ENCODE measurements at places on chromosomes 1 and 21. TPM values are rescaled to one million over a fixed set of nuclear protein-coding genes. Genes with fewer than 3 reads are reported as not detected.

DNA sequence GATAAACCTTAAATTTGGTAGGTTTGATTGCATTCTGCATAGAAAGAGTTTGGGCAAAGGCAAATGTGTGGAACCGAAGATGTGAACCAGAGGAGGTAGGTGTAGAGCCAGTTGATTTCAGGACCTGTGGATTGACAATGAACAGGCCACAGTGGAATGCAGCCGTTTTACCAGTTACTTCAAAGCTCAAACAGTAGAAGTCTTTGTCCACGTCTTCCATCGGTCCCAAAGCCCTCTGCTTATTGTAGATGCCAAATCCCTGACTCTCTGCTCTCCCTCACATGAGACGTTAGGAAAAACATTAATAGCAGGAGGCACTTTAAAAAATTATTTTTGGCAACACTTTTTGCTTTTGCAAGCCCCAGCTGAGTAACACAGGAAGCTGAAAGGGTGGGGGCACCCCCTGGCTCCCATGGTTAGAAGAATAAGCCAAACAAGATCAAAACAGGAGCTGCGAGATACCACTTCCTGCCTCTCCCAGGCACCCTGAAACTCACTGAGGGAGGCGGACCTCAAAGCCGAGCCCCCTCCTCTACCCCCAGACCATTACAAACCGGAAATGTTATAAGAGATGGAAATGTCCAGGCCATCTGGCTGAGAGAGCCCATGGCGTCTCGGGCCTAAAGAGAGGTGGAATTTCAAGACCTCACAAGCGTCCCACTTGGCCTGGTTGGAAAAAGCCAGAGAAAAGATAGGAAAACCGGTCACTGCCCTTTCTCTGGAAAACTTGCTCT is 13.5 kb downstream of the TRAF3IP3 start:
- H3K4me1 ChIP-seq, result peaks cover 18% of the 10 kb centered on the region
- no peak for DNase-seq
- no peaks in the 10 kb centered on the region for H3K36me3 ChIP-seq
- no peaks in the 10 kb centered on the region for H3K27me3 ChIP-seq

DNA sequence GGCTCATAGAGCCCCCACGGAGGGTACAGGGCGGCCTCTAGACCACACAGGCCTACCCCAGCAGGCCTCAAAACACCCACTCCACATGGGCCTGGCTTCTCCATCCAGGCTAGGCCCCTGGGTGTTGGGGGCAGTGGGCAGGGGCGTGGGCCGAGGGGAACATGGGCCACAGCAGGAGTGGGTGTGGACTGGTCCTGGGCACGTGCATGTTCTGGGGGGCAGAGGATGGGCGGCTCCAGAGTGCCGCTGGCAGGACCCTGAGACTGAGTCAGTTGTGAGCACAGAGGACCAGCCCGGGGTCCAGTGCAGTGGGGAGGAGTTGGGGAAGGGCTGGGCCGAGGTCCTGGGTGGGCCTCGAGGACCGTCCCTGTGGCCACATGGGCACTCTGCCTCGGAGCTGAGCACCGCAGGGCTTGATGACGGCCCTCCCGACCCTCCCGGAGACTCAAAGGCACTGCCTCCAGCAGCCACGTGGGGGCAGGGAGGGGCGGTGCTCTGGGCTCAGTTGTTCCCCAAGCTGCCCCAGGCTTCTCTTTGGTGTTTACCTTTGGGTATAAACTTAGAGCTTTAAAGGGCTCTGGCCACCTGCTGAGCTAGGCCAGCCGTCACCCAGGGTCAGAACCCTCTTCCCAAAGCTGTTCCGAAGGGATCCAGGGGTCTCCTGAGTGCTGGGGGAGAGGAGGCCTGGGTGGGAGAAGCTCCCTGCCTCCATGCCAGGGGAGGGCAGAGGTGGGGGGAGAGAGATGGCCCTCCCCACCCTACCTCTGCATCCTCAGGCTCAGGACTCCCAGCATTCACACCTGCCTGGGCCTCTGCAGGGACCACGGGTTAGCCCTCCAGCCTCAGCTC is 79.9 kb downstream of the MORN1 start:
- H3K27me3 ChIP-seq, result no peaks in the 10 kb centered on the region
- peak overlapping the region; percentile 86 for H3K27ac ChIP-seq
- peaks cover 30% of the 10 kb centered on the region for H3K36me3 ChIP-seq
- no peak for DNase-seq

GRCh38 chr1:95578462-95578861 is 344.5 kb downstream of the RWDD3 start:
- H3K27me3 ChIP-seq, result no peaks in the 10 kb centered on the region
- H3K4me3 ChIP-seq, result no peak overlapping the region
- DNase-seq, result no peak
- no peak overlapping the region for H3K27ac ChIP-seq

GRCh38 chr1:241470908-241471590 is 48.5 kb downstream of the FH start:
- H3K4me1 ChIP-seq, result no peaks in the 10 kb centered on the region
- no peak overlapping the region for H3K4me3 ChIP-seq
- DNase-seq, result no peak
- H3K27me3 ChIP-seq, result no peaks in the 10 kb centered on the region

DNA sequence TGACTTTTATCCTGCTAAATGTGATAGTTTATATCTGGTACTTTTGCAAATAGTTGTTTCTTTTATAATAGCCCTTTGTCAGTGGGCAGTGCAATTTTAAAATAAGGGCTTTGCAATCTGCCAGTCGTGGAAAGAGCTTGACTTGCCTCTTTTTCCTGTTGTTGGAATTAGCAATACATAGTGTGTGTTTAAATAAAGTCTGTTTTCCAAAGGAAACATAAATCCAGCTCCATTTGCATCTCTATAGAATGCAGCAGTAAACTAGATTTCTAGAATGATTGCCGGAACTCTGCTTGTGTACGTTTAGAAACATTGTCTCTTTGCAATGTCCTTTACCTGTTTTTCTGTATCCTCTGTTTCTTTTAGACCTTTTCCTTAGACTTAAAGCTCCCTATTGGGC is 33.1 kb downstream of the GABPA start:
- no peaks in the 10 kb centered on the region for H3K4me1 ChIP-seq
- no peak for DNase-seq
- H3K27me3 ChIP-seq, result no peaks in the 10 kb centered on the region

DNA sequence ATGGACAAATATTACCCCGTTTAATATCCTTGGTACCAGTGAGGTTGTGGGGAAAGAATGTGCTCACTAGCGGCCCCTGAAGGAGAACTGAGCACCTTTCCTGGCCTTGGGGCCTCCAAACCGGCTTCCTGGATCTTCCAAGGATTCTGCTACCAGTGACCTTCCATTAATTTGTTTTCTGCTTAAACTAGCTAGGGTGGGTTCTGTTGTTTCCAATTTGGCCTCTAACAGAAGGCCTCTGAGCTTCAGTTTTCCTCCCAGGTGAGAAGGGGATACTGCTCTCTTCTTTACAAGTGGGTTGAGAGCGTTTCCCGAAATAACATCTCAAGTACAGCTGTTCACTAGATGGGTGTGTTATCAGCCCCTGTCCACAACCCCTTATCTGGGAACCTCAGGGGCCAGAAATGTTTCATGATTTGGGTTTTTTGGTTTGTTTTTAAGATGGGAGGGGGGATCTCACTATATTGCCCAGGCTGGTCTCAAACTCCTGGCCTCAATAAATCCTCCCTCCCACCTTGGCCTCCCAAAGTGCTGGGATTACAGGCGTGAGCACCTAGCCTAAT is 16.9 kb upstream of the IFNGR2 start:
- peaks cover 28% of the 10 kb centered on the region for H3K4me1 ChIP-seq
- H3K36me3 ChIP-seq, result no peaks in the 10 kb centered on the region
- DNase-seq, result no peak
- no peaks in the 10 kb centered on the region for H3K27me3 ChIP-seq

GRCh38 chr1:168057921-168058320 is 78.8 kb downstream of the GPR161 start:
- no peaks in the 10 kb centered on the region for H3K27me3 ChIP-seq
- H3K27ac ChIP-seq, result no peak overlapping the region
- DNase-seq, result no peak
- peaks cover 8% of the 10 kb centered on the region for H3K36me3 ChIP-seq

- no peak overlapping the region for H3K4me3 ChIP-seq
- H3K27ac ChIP-seq, result no peak overlapping the region
- peaks cover 79% of the 10 kb centered on the region for H3K36me3 ChIP-seq
- no peaks in the 10 kb centered on the region for H3K4me1 ChIP-seq
- no peaks in the 10 kb centered on the region for H3K27me3 ChIP-seq
Observed at GRCh38 chr1:180981596-180982387, 40.9 kb downstream of the STX6 start.

DNA sequence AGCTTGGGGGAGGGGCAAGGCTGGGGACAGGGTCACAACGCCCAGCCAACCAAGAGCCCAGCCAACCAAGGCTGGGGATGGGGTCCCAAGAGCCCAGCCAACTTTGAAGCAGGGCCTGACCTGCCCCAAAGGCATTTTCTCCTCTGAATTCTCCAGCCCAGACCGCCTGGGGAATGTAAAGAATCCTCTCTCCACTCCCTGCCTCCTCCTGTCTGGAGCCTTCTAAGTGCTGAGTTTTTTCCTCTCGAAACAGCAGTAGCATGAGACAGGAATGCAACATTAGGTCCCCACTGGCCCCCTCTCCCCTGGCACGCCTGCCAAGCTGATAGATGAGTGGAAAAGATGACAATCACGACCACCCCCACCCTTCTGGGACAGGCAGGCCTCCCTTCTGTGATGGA is 17.0 kb downstream of the C1orf198 start:
- no peaks in the 10 kb centered on the region for H3K27me3 ChIP-seq
- H3K4me3 ChIP-seq, result no peak overlapping the region
- H3K36me3 ChIP-seq, result peaks cover 30% of the 10 kb centered on the region

DNA sequence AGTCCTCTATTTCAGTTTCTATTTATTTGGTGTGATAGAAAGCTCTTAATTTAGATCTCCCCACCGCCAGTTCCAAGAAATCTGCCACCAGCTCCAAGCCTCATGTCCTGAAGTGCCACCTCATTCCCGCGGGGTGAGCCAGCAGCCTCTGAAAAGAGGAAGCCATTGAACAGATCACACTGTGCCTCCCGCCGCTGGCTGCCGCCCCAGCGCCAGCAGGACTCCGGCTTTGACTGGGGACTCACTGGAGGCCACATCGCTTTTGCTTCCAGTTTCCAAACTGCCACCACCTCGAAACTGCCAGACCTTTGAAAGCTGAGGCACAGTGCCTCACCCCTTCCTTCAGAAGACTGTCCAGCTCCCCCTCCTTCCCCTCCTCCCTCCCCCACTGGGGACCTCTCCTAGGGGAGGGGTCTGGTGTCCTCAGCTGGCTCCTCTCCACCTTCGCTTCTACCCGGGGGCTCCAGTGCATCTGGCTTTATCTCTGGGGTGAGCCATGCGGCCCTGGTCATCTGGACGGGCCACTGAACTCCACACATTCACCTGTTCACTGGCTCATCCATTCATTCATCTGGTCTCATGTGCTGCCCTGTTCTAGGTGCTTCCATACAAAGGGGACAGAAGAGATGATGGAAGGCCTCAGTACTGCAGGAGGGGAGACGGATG is 58.9 kb downstream of the VPS26C start:
- DNase-seq, result no peak
- peaks cover 22% of the 10 kb centered on the region for H3K4me1 ChIP-seq
- H3K27ac ChIP-seq, result peak overlapping the region; percentile 69

GRCh38 chr1:224481601-224482000 is 47.0 kb upstream of the WDR26 start:
- H3K27ac ChIP-seq, result no peak overlapping the region
- no peaks in the 10 kb centered on the region for H3K27me3 ChIP-seq
- no peak for DNase-seq
- peaks cover 16% of the 10 kb centered on the region for H3K4me1 ChIP-seq

DNA sequence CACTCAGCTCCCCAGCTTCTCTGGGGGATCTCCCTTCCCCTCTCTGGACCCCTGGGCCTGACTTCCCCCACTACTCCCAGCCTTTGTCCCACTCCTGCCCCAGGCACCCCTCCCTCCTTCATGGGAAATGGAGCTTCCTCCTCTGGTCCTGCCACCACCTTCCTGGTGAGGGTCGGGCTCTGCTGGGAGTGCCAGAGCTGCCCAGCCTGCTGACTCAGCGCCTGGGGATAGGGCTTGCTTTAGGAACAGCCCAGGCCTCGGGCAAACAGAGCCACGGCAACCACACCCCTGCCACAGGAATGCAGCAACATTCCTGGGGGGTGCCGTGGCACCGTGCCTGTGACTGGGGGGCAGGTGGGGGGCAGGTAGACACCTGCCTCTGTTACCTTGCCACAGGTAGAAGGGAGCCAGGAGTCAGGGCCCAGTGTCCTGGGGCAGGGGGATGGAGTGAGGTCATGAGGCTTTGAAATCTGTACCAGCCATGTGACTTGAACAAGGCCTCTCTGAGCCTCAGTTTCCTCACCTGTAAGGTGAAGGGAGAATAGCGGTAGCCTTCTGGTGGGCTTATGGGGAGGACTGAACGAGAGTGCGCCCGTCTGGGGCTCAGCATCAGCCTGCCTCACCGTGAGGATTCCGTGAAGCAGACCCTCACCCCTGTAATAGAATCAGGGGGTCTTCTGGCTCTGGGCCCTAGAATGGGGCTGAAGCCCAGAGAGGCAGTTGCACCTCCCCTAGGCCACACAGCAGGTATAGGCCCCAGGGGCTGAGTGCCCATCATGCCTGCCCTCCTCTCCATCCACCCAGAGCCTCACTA is 17.8 kb upstream of the EPHA2 start:
- no peak for DNase-seq
- no peaks in the 10 kb centered on the region for H3K36me3 ChIP-seq

GRCh38 chr1:16162163-16162822 is 6.4 kb upstream of the EPHA2 start:
- no peak overlapping the region for H3K4me3 ChIP-seq
- H3K27ac ChIP-seq, result no peak overlapping the region
- H3K27me3 ChIP-seq, result no peaks in the 10 kb centered on the region
- no peaks in the 10 kb centered on the region for H3K36me3 ChIP-seq
- DNase-seq, result no peak

DNA sequence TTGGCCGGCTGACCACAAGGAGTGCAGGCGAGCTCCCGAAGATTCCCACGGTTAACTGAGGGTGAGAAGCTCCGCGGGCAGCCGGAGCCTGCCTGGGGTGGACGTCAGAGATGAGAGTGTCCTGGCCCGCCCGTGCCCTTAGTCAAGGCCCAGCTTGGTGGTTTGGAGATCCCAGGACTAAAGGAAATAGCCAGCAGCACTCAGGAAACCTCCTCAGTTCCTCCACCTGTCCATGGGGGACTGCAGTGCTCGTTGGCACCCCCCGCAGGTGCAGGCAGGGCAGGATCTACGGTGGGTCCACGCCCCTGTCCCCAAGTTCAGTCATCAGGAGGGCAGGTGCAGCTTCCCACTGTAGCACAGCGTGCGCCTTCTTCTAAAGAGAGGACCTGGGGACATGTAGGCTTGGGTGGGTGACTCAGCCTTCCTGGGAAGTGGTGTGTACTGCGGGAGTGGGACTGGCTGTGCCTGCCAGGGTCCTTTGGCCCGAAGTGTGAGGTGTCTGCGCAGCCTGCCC is 32.5 kb downstream of the SLX9 start:
- DNase-seq, result no peak
- no peak overlapping the region for H3K27ac ChIP-seq
- H3K36me3 ChIP-seq, result peaks cover 44% of the 10 kb centered on the region
- peaks cover 18% of the 10 kb centered on the region for H3K4me1 ChIP-seq
- H3K4me3 ChIP-seq, result no peak overlapping the region
- no peaks in the 10 kb centered on the region for H3K27me3 ChIP-seq

The CD52 gene
- total RNA-seq, result 11.4 TPM

The SLAMF8 gene
- total RNA-seq, result 5.5 TPM

The SYT2 gene
- total RNA-seq, result not detected

The CTH gene
- 2.1 TPM for total RNA-seq

The MROH7 gene
- 5.7 TPM for total RNA-seq

The CFHR4 gene
- not detected for total RNA-seq

The NDUFS2 gene
- total RNA-seq, result 113 TPM

The PGLYRP4 gene
- total RNA-seq, result 25.0 TPM
